ENCODE measurements at places on chromosomes 7 and 10.

DNA sequence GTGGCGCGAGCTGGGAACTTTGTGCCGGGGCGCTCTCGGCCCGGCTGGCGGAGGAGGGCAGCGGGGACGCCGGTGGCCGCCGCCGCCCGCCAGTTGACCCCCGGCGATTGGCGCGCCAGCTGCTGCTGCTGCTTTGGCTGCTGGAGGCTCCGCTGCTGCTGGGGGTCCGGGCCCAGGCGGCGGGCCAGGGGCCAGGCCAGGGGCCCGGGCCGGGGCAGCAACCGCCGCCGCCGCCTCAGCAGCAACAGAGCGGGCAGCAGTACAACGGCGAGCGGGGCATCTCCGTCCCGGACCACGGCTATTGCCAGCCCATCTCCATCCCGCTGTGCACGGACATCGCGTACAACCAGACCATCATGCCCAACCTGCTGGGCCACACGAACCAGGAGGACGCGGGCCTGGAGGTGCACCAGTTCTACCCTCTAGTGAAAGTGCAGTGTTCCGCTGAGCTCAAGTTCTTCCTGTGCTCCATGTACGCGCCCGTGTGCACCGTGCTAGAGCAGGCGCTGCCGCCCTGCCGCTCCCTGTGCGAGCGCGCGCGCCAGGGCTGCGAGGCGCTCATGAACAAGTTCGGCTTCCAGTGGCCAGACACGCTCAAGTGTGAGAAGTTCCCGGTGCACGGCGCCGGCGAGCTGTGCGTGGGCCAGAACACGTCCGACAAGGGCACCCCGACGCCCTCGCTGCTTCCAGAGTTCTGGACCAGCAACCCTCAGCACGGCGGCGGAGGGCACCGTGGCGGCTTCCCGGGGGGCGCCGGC, 870 bp downstream of the FZD1 start:
- no peak for DNase-seq

- DNase-seq: no peak
Measured at GRCh38 chr7:139542308-139543151, 19.0 kb downstream of the CLEC2L start.

DNA sequence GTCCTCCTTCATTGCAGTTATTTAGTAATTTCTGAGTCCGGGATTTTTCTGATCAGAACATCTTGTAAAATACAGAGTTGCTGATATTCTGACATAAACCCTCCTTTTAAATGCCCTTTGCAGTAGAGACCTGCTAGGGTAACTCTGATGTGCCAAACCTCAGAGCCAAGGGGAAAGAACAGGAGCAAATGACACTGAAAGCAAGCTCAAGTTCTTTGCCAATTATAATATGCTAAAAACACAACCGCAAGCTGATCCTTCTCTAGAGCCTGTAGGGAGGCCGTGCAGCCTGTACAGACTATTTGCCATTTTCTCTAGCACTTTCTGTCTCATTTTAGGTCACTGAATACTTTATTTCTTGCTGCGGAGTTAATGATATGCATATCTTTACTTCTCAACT, 240.4 kb downstream of the CAMK1D start:
- no peak for DNase-seq

GRCh38 chr7:29170781-29171180, 23.8 kb upstream of the CHN2 start:
- no peak for DNase-seq

DNA sequence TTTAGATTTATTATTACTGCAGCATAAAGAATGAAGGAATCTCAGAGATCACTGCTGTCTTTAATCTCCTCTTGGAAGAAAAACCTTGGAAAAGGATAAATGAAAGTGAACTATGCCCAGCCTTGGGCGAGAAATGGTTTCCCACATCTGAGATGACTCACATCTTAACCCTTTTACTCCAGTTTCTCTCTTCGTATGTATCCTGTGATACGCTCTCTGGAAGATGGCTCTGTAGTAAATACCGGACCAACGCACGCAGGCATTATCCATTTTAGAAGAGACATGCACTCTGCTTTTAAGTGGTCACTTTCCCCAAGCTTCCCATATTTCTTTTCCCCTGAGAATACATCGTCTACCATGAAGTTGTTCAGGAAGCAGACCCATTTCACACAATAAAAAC, 207.3 kb upstream of the BMPER start:
- no peak for DNase-seq

DNA sequence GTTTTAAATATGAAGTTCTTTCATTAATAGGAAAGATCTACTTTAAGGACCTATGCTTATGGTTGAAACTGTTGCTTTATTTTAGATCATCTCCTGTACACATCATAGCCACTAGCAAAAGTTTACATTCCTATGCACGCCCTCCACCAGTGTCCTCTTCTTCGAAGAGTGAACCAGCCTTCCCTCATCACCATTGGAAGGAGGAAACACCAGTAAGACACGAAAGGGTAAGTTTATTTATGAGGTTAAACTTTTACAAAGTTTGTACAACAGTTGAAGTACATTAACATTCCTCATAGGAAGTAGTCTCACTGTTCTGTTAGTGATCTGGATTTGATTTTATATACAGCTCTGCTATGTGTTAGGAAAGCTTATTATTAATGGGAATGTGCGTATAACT, 16.9 kb downstream of the HBP1 start:
- no peak for DNase-seq

- DNase-seq: no peak
Measured at GRCh38 chr10:10394933-10395658, 622.6 kb upstream of the CELF2 start.

GRCh38 chr7:2373646-2374045, 19.0 kb downstream of the EIF3B start:
- no peak for DNase-seq

GRCh38 chr7:29228289-29229011, 33.9 kb downstream of the CHN2 start:
- DNase-seq: no peak

- DNase-seq: no peak
Measured at GRCh38 chr7:140625908-140626868, 14.4 kb downstream of the DENND2A start.

DNA sequence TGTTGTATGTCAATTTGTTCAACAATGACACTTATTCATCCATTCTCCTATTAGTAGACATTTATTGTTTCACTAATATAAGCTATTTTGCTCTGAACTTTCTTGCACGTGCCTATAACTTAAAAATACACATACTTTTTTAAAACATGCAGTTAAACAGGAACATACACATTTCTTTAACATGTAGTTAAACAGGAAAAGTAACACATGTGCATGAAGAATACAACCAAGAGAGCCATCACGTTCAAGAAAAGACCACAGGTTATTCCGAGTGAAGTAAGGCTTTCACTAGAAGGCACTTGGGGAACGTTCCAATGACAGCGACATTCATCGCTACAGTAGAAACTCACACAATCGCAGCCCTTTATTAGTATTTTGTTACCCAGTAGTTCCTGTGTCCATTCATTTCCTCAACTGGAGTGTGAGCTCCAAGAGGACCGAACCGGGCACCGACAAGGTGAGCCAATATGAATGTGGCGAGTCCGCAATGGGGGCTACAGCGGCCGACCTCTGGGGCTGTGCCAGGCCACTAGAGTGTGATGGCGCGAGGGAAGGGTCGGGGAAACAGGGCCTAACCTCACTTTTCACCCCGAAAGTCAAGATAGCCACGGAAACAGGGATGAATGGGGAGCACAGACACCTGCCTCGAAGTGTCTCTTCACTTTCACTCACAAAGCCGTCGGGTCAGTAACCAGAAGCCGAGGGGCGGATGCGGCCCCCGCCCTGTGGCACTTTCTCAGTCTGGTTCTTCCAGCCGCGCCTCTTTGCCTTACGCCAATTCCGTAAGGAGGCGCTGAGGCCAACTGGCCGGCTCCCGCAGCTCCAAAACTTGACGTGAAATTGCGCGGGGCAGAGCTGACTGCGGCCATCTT, 775 bp upstream of the SEPTIN7 start:
- peak; percentile 88 for DNase-seq

DNA sequence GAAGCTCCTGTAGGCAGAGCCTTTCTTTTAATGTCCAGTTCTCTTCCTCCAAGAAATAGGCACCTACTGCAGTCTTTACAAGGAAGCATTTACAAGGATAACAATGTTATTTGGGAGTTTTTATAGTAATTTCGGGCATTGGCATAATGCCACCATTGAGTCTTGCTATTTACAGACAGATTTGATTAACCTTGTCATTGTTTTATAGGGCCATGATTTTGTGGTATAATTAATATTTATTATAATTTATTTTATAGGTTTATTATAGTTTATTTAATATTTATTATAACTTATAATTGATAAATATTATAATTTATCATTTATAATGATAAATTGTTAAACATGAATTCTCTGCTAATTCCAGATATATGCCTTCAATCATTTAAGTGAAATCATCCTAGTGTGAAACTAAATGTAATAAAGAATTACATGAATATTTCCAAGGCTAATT, 573 bp upstream of the POT1 start:
- no peak for DNase-seq

DNA sequence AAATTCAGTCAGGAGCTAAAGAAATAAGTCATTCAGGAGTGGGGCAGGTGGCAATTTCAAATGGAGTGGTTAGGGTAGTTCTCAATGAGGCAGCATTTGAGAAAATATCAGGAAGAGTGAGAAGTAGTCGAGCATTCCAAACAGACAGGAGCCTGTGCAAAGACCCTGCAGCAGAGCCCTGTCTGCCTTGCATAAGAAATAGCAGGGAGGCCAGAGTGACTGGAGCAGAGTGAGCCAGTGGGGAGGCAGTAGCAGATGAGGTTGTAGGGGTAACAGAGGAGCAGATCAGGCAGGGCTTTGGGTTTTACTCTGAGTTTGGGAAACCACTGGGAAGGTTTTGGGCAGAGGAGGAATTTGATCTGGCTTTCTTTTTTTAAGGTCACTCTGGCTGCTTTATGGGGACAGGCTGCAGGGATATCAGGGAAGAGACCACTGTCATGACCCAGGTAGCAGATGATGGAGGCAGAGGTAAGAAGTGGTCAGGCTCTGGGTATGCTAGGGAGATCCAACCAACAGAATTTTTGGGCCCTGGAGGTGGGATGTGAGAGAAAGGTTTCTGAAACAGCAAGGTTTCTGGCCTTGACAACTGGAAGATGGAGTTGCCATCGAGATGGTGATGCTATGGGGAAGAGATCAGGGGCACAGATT, 1.3 kb upstream of the BLVRA start:
- DNase-seq: no peak

DNA sequence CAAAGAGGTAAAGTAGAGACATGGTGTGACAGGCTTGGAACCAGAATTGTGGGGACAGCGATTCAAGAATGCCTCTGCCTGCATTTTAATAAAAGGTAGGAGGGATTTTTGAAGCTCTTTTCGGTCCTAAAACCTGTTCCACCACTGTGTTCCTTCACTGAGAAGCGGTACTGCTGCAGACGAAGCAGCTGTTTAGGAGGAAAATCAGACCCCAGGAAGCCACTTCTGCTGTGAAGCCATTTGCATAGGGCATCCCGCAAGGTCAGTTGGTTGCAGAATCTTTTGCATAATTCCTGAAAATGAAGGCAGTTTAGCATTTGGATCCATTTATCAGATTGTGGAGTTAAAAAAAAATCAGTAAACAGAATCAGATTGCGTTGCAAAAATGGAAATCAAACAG, 183.3 kb upstream of the PRKCQ start:
- no peak for DNase-seq

- peak; percentile 14 for DNase-seq
Measured at GRCh38 chr7:30974605-30975255, 11.0 kb downstream of the GHRHR start.

DNA sequence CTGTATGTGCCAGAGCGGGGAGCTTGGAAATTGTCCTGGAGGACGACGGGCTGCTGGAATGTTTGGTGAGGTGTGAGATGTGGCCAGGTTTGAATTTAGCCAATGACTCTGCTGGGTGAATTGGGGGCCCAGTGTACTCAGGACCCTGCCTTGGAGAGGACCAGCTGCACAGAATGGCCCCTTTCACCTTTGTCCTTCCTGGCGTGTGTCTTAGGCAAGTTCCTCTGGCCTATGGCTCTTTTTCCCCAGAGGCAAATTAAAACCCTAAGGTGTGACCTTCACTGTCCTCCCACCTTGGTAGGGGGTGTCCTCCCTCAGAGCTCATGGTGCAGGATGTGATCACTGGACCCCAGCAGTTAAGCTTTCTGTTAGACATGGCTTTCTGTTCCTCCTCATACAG, 47.8 kb downstream of the CXCL12 start:
- no peak for DNase-seq

- DNase-seq: no peak
Measured at GRCh38 chr10:25831080-25831479, 102.9 kb upstream of the MYO3A start.

- DNase-seq: no peak
Measured at GRCh38 chr7:55237156-55237893, 127.8 kb upstream of the LANCL2 start.

- DNase-seq: no peak
Measured at GRCh38 chr7:92076509-92076908, 57.8 kb downstream of the CYP51A1 start.

DNA sequence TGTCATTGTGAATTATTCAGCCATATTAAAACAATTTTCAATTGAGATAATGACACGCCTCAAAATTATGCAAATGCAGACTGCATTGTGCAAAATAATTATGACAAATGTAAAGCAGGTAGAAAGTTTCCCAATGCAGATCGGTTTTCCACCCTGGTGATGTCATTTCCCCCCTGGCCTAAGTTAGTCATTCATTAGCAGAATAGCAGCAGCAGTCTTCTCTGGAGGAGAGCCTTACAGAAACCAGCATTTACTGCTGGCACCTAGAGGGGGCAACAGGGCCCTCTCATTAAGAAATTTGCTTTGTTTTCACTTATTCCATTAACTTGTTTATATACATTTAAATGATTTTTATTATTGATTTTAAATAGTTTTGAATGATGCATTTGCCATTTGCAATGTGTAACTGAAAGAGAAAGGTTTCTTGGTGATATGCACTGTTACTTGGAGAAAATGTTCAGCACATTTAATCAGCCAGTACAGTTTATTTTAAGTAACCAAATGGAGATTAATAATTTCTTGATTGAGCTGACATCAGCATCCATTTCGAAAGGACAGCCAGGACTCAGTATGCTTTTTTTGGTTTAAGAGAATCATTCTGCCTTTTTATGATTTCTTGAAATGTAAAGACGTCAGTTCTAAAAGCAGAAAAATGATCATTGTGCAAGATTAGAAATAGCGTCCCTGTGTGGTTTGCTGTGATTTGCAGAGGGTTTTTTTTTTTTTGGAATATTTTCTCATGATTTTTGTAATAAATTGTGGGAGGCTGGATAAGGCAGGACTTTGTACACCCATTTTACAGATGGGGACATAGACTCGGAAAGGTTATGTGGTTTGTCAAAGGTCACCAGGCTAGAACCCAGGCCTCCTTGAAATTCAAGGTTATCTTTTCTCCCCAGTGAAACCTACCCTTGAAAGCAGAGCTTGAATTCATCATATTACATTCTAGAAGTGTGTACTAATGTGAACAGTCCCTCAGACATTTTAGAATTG, 3.5 kb downstream of the ARID5B start:
- DNase-seq: peak; percentile 66
